ENCODE measurements at places on chromosomes 11 and 22.

DNA sequence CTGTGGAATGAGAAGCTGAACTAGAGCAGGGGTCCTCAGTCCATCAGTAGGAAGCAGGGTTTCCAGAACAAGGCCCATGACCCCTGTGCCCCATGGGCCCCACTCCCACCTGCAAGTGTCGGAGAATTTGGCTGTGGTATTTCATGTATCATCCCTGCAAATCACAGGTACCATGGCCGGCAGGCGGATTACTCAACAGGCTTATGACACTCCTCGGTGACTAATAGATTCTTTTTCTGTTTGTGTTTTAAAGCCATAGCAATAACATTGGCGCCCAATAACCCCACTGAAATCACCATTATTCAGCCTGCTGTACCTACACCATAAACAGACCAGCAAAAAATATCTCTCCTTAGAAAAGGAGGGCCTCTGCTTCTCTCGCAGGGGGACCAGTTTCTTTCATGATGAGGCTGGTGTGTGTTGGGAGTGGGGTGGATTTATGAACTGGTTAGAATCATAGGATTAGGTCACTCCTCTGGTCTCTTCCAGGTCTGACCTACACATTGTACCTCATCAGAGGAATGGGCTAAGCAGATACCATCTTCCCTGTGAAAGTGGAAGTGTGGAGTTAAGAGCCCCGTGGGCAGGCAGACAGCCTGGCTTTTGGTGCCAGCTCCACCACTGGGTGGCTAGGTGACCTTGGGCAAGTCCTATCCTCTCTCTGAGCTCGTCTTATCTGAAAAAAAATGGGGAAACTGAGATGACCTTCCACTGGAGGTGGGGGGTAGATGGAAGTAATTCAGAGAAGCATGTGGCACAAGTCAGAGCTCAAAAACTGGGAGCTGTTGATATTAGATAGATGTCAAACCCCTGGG lies 60.2 kb upstream of the WNT11 start:
- no peak for DNase-seq

DNA sequence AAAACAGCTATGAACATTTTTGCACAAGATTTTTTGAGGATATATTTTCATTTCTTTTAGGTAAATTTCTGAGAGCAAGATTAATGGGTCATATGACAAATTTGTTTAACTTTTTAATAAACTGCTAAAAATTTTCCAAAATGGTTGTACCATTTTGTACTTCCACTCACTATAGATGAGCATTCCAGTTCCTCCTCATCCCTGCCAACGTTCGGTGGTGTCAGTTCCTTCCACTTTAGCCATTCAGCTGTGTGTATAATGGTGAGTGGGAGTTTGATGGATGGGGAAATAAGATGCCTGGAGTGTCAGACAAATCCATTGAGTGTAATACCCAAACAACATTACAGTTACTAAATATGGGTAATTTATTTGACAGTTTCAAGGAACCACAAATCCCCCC lies 49.7 kb downstream of the MIAT start:
- no peak for DNase-seq

DNA sequence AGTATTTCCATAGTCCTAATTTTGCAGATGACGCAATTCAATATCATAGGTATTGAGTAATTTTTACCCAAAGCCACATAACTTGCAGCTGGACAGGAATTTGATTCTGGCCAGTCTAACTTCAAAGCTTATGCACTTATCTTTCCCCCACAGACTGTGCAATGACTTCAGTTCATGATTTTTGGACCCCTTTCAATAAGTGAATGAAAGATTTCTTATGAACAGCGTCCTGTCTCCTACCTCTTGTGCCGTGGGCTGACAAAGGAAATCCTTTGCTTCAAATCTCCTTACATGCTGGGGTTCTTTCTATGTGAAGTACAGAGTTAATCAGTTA lies 217.7 kb upstream of the KIRREL3 start:
- DNase-seq, result no peak

DNA sequence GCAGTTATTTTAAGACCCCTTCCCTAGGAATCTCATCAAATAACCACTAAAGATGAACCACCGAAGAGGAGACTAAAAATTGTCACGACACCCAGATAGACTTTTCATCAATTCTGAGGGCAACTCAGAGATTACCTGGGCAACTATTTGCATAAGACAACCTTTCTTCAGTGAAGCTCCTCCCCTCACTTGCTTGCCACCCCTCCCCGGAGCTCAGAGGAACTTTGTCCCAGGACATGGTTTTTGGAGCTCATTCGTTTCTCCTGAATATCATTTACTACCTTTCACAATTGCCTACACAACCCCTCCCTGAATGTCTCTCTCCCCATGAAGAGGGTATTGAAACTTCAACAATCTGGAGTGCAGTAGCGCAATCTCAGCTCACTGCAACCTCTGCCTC lies 3.9 kb downstream of the AGBL2 start:
- no peak for DNase-seq

DNA sequence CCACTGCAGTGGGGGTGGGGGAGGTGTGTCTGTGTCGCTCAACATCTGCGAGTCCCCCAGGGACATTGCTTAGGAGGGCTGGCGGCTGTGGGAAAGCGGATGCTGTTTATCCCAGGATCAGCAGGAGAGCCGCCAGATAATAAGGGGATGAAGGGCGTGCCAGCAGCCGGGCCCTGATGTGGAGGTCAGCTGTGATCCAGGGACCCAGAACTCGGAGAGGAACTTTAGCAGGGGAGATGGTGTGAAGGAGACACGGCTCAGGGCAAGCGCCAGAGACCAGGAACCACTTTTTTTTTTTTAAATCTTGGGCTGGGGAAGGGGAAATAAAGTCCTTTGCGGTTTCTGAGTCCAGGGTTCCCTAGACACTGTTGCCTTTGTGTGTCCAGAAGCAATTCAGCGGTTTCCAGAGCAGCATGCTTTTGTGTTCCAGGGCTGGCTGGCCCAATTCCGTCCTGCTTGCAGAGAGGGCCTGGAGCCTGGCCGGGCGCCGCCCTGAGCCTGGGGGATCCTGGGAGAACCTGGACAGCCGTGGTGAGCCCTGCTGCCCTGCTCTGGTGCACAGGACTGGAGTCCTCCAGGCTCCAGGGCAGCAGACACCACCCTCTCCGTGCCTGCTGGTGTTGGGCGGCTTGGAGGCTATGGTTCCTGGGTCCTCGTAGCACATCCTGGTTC lies at the start of gene GRAMD4:
TSS of gene GRAMD4 (plus strand) at position 557 of the 672 bp plus-strand sequence. CDS start 6,414 bp downstream, outside the sequence.
- DNase-seq, result no peak

- DNase-seq, result no peak
Observed at GRCh38 chr22:29621761-29622526, 18.5 kb downstream of the NF2 start.

GRCh38 chr11:43930868-43931716 lies 11.3 kb upstream of the C11orf96 start:
- DNase-seq, result no peak

GRCh38 chr11:80109031-80109430 lies 668.2 kb upstream of the TENM4 start:
- DNase-seq, result no peak

- no peak for DNase-seq
Observed at GRCh38 chr11:83194281-83195142, 1.0 kb downstream of the ANKRD42 start.

GRCh38 chr22:39349506-39349966 lies 255 bp upstream of the SYNGR1 start:
- DNase-seq, result no peak

- no peak for DNase-seq
Observed at GRCh38 chr11:87252869-87253268, 215.1 kb downstream of the TMEM135 start.

DNA sequence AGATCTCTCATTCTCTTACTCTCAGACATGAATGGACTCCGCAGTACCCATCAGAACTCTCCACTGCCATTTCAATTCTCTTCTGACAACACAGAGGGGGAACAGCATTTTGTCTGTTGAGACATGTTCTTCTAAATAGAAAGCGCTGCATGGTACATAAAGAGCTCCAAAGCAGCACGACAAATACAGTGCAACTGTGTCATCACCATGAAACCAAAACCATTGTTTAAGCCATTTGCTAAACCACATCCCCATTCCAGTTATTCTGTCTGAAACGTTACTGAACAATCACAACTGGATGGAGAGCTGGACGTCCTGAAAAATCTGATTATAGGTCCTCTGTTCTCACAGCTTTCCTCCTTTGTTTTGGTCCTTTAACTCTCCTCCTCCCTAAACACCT lies 17.9 kb upstream of the TENM4 start:
- DNase-seq, result no peak

GRCh38 chr11:60194511-60194910 lies 11.6 kb upstream of the MS4A6A start:
- no peak for DNase-seq

DNA sequence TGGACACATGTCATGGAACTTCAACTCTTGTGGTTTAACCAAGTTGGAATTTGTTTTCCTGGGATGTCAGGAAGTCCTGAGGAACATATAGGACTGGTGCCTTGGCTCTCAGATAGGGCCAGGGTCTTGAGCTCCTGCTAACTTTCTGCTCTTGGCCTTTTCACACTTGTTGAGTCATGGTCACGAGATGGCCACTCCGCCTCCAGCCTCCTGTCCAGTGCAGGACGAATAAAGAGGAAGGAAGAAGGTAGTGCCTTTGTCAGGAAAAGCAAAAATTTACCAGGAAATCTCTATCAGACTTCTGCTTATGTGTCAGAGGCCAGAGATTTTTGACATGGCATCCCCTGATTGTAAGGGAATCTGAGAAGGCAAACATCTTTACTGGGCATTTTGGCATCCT lies 89.1 kb upstream of the ARHGAP20 start:
- DNase-seq, result no peak

DNA sequence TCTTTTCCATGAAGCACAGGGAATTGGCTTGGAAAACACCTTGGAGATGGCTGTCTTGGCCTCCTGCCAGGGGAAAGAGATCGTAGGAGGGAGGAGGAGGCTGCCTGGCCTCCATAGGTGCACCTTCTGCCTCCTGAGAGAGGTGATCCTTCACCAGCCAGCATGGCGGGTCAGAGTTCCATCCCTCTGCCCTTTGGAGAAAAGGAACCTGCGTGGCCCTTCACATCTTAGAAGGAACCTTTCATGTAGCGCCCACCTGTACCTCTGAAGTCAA lies 58.2 kb upstream of the DRD2 start:
- DNase-seq, result no peak

GRCh38 chr22:27984723-27985122 lies 65.7 kb upstream of the PITPNB start:
- DNase-seq, result no peak

- no peak for DNase-seq
Observed at GRCh38 chr11:94558468-94558867, 8.7 kb upstream of the PIWIL4 start.

DNA sequence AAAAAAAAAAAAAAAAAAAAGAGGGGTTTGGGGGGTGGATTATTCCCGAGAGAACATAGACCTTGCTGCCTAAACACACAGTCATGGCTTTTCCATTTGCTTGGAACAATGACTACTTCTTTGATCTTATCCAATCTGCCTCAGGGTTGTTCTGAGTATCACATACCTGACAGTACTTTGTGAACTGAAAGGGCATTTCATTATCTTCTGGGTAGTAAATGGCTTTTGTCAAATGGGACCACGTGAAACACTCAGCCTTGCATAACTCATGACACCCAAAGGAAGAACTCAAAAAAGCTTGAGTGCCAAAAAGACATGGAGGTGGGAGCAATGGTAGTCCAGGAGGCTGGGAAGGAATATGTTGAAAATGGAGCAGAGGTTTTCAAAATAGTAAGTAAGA lies 123.2 kb upstream of the BID start:
- no peak for DNase-seq

DNA sequence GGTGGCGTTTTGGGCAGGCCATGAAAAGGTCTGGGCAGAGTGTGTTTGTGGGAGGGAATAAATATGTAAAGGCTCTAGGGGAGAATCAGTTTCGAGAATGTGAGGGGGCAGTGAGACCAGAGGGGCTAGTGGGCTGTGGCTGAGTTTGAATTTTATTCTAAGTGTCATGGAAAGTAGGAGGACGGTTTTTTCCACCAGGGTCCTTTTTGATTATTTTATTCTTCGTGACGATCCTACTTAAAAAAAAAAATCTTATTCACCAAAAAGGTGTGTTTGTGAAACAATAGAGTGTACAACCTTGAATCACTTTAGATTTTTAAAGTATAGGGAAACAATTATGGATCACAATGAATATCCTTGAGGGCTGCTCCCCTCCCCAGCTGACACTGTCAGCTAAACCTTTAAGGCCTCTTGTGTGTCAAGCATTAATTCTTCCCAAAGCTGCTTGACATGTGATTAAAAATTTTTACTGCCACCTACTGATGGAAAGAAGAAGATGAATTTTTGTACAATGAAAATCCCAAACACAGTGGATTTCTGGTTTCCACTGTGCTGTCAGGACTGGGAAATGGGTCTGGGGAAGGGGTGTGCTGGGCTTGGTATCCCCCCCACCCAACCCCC lies 107.5 kb upstream of the OR4B1 start:
- no peak for DNase-seq

- no peak for DNase-seq
Observed at GRCh38 chr11:7165911-7166310, 77.1 kb downstream of the RBMXL2 start.

DNA sequence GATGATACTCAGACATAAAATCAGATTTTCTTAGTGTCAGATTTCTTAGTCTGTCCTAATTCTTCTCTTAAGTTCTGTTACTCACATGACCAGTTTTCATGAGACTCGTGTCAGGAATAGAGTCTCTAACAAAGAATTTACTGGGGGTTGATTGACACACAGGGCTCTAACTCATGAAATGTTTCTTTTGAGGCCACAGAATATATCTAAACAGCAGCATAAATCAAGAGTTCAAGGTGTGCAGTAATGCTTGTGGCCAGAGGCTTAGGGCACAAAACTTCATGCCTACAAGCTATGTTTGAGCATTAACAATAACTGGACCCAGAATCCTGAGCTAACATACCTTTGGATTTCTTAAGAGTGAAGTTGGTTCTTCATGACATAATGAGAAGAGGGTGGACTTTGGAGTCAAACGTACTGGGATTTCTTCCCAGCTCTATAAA lies 237.2 kb downstream of the DDX10 start:
- no peak for DNase-seq

DNA sequence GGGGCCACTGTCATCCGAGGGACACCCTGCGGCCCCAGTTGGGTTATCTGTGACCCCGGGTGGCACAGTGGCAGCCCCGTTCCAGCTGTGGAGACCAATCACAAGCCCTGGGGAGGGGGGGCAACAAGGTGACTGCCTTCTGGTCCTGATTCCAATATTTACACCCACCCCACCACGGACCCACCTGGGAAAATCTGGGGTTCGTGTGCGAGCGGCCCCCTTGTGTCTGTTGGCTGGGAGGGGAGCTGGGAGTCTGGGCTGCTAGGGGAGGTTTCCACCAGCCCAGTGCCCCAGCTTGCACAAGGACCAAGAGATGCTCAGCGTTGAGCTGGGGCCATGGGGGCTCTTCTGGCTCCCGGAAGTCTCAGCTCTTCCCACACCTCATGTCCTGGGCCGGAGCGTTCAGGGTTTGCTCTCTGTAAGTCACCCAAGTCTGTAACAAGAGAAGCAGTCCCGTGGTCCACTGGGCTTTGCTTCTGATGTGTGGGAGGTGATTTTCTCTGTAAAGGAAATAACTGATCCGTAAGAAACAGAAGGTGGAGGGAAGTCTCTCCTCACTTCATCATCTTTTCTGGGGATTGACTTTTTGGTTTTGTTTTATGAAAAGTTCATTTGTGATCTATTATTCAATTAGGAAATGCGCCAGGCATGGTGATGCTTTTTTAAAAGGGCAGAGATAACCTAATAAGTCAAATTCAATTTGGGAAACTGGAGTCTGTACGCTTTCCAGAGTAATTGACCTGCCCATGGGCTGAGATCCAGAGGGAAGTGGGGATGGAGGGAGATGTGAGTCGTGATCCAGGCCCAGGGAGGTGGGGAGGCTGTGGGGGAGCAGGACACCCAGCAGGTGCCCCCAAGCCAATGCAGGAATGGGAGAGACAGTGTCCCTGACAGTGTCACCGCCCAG lies 22.4 kb upstream of the GAL start:
- DNase-seq, result no peak
